ENCODE measurements at places on chromosomes 5 and 9.

DNA sequence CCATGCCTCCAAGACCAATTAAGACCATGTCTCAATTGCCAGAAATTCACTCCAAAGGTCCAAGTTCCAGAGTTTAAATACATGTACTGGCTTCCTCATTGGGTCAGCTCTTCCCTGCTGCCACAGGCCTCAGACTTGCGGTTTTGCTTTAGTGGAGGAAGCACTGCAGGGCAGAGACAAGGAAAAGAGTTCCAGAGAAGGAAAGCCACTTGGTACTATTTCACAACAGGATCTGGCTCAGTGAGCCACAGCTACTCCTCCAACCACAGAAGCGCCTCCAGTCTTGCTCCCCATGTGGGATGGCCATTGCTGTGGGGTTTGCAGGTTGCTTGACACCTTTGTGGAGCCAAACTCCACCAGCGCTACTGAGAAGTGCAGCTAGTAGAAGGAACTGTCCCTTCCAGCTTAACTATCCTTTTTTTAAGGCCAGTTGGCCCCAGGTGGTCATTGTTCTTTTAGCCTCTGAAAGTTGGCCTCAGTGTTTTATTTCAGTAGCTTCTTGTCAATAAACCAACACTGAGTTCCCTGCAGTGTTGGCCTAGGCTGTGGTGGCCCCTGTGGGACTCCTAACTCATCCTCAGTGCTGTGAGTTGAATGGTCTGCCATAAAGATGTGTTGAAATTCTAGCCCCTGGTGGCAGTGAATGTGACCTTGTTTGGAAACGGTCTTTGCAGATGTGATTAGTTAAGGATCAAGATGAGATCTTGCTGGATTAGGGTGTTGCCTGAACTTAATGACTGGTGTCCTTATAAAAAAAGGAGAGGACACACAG, 93.7 kb upstream of the DAP start:
- DNase-seq: no peak

DNA sequence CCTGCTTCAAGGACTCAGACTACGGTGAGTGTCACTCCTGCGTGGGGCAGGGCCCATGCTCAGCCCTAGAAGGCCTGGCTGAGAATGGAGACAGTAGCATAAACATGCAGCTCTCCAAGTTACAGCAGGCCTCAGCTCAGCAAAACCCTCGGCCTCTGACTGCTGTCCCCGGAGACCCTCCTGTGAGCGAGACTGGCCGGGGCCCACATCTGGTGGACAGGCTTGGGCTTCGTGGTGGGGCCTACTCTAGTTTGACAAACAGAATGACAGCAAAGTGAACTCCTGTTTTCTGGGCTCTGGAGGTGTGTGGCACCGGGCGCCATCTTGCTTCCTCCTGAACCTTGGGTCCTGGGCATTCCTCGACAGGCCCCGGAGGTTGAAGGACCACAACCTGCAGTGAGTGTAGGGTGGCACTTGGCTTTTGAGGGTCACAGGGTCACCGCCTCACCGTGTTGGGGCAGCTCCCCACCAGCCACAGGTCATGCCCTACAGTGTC, 97.5 kb downstream of the PHF2 start:
- peak; percentile 18 for DNase-seq

GRCh38 chr5:174221436-174221835, 175.9 kb downstream of the NSG2 start:
- no peak for DNase-seq

DNA sequence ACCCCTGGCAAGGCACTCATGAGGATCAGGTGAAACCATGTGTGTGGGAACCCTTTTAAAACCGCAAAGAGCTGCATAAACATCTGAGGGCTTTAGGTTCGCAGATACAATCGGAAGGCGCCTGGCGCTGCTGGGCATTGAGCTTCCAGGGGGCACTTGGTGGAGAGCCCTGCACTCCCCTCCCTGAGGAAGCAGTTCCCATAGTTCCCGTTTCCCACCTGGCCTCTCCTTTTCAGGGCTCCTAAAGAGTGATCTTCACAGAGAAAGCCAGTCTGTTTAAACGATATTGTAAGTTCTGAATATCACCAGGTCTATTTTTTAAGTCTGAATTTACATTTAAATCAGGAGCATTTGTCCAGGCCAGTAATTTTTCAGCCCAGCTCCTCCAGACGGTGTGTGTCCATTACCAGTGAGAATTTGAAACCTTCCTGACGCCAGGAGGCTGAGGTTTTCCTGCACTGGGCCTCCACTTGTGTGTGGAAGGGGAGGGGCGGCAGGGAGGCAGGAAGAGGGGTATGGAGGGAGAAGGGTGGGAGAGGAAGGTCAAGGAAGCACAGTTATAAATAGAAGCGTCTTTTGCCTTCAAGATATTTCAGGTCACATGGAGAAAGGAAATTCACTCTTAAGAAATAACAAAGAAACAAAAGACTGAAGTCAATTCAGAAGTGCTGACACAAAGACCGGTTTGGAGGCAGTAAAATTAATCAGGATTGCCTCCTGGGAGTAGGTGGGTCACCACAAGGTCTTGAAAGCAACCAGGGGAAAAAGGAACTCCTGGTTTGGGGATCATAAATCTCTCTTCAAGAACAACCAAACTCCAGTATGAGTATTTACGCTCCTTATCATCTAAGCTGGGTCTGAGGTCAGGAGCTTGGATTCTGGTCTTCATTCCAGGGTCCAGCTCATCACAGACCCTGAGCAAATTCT, 14.3 kb upstream of the MGAT1 start:
- DNase-seq: no peak

GRCh38 chr9:128143525-128144238, 5.6 kb upstream of the LCN2 start:
- no peak for DNase-seq

DNA sequence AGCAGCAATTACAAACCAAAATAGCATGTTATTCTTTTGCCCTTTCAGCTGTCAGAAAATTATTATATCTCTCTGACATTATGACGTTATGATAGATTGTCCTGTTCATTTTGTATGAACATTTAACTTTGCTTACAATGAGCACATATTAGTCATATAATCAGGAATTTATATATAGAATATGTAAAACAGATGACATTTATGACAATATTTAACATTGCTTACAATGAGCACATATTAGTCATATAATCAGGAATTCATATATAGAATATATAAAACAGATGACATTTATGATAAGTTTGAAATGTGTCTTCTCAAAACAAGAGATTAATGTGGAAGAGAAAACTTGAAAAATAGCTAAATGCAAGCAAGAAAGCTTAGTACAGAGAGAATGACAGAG, 1180.2 kb downstream of the CDH12 start:
- DNase-seq: no peak

DNA sequence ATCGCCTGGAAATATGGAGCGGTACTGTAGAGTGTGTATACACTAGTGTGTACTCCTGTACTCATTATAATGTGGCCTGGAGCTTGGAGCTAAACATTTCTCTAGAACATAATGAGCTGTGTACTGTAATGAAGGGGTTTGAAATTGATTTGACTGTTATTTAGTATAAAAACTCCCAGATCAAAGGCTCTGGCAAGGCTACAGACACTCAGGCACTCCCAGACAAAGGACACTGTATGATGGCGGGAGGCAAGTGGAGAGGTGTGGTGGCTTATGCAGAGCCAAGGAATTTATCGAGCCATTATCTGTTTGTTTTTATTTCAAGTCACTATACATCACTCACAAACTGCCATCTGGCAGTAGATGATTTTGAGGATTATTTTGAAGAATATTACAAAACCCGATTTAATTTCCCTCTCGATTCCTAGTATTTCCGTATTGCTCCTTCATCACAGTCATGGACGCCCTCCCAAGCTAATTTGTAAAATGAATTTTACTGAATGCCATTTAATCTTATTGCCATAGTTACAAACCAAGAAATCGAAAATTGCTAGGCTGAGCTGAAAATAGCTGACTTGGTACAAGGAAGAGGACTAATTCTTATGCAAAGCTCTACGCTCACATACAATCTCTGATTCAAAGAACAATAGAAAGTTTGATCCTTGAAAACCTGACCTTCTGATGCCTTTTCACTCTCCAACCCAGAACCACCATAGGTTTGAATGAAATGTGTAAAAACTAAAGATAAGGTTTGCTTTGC, 240.2 kb upstream of the SEMA6A start:
- no peak for DNase-seq

- DNase-seq: no peak
Observed at GRCh38 chr9:16501141-16501540, 369.3 kb downstream of the BNC2 start.

DNA sequence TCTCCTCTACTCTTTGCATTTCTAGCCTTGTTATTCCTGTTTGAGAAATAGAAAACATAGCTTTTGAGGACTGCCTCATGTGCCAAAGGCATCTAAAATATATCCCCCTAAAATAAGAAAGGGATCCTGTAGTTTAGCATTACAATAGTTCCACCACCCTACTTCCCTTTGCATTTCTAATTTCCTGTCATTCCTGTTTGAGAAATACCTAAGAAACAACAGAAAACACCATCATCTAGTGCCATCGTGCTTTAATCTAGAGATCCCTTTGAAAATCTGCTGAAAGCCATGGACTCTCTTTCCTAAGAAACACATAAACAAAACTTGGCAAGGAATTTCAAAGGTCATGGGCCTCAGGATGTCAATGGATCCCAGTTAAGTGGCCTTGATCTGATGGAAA, 7.5 kb downstream of the CLK4 start:
- no peak for DNase-seq

- no peak for DNase-seq
Observed at GRCh38 chr5:142540922-142541422, 144.9 kb downstream of the FGF1 start.

DNA sequence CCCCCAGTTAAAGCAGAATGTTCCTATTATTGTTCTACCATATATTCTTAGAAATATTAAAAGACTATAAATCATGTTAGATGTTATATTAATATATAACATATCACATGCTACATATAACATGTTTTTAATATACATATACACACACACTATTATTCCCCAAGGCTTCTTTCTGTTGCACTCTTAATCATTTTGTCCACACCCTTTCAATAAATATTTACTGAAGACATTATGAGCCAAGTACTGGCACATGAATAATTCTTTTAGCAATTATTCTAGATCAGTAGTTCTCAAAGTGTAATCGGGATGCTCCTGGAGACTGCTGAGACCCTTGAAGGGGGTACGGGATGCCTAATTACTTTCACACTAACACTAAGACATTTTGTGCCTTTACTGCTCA, 143.9 kb downstream of the GNAQ start:
- no peak for DNase-seq

DNA sequence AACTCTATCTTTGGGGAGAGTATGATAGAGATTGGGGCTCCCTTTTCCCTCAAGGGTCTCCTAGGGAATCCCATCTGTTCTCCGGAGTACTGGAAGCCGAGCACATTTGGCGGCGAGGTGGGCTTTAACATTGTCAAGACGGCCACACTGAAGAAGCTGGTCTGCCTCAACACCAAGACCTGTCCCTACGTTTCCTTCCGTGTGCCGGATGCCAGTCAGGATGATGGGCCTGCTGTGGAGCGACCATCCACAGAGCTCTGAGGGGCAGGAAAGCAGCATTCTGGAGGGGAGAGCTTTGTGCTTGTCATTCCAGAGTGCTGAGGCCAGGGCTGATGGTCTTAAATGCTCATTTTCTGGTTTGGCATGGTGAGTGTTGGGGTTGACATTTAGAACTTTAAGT, 21.5 kb downstream of the PTGS1 start:
- DNase-seq: peak; percentile 10

GRCh38 chr5:79284846-79285245, 48.9 kb downstream of the JMY start:
- no peak for DNase-seq

DNA sequence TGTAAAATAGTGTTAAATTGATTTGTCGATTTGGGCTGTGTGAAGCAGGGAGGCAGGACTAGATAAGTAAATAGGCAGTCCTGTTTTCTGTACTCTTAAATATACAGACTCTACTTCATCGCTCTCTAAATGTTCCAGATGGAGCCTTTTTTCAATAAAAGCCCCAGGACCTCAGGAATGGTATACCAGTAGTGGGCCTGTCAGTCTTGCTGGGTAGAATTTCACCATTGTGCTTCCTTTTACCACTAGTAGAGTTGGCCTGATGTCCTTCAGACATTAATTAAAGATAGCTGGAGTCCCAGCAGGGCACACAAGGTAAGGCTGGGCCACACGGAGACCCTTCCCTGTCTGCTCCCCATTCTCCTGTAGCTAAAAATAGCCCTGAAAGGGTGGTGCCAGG, 6.0 kb downstream of the SNX18 start:
- DNase-seq: no peak

DNA sequence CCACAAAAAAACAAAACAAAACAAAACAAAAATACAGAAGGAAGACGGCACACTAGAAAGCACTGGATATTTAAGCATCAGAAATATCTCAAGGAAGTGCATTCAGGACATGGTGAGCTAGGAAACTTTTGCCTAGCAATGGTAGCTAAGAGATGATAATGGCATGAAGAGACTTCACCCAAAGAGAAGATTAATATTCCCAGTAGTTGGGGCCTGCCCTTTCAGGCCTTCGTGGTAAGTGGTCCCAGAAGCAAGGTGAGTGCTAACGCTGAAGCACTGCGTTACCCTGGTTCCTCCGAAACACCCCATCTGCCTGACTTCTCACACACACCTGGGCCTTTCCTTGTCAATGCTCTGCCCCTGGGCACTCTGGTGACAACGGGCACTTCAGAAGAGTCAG, 585.2 kb downstream of the RAB3C start:
- no peak for DNase-seq

DNA sequence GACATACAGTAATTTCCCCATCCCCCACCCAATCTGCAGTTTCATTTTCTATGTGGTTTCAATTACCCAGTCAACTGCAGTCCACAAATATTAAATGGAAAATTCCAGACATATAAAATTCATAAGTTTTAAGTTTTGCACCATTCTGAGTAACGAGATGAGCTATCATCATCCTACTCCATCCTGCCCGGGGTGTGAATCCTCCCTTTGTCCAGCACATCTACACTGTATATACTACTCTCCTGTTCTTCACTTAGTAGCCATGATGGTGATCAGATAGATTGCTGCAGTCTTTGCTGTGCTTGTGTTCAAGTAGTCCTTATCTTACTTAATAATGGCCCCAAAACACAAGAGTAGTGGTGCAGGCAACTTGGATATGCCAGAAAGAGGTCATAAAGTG, 11.3 kb downstream of the OXCT1 start:
- no peak for DNase-seq

DNA sequence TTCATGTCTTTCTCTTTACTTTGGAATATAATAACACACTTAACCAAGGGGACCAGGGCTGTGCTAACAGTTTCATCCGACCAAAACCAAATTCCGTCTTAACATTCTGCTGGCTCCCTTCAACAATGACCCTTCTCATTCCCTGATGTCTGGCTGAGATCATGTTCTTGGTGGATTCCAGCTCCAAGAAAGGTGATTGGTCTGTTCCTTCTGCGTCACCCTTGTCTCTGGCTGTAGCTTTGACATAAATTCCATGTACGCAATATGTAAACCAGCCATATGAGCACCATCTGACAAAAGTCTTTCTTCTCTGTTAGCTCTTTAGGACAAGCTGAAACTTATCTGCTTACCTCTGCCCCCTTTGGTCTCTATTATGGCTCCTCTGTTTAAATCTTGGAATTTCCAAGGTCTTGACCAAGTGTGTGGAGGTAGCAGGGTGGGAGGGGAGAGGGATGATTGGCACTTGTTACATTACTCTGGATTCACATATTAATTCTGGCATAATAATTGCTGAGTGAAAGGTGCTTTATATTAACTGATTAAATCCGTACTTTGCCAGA, 45.7 kb upstream of the HSD17B4 start:
- no peak for DNase-seq

Data from mesothelial cell of epicardium (in vitro differentiated cells).